ENCODE measurements at places on chromosomes 3 and 15. TPM values are rescaled to one million over a fixed set of nuclear protein-coding genes. Genes with fewer than 3 reads are reported as not detected.

LOXL1 gene
- total RNA-seq: 8.7 TPM

ARNT2 gene
- total RNA-seq: 2.7 TPM

SUSD5 gene
- 1.0 TPM for total RNA-seq

STIMATE gene
- 12.4 TPM for total RNA-seq

GRCh38 chr15:49847423-49848281, 226.8 kb downstream of the DTWD1 start:
- DNase-seq: no peak

- DNase-seq: no peak
Observed at GRCh38 chr3:99971761-99972160, 142.5 kb downstream of the FILIP1L start.

GRCh38 chr3:45199837-45200648, 26.0 kb downstream of the TMEM158 start:
- no peak for DNase-seq

DNA sequence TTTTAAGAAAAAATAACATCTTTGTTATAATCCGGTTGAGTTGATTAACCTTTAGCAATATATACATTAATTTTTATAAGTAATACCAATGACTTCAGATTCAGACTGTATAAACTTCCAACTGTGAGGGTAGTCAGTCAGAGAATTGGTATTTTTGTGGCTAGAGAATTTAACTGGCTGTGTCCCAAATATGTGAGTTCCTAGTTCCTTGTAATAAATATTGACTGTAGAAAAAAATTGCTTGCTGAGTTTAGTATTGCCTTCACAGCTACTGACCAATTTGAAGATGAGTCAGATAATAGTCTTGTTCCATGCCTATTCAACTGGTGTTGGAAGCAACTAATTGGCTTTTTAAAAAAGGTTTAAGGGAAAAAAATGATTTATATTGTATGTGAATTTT, 210.8 kb downstream of the GAP43 start:
- no peak for DNase-seq

DNA sequence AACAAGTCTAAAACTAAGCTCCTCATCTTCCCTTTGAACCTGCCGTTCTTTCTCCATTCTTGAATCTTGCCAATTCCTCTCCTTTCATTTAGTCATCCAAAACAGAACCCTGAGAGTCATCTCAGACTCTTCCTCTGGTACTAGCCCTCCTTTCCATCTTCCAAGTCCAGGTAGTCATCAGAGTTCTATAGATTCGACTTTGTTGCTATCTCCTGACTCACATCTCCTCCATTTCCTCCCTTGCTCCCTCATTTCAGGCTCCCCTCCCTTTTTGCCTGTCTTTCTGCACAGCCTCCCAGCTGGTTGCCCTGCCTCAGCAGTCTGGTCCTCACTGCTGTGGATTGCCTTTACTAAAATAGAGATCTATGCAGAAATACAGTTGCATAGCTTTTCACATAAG, 4.7 kb downstream of the ATG7 start:
- DNase-seq: no peak

- DNase-seq: no peak
Observed at GRCh38 chr3:143875546-143875945, 27.3 kb upstream of the SLC9A9 start.

Data from psoas muscle (tissue), 8 donors.